ENCODE measurements at places on chromosomes 16 and 17.
A peak's percentile ranks its signal among the peaks of the same experiment; 100 is the strongest.

DNA sequence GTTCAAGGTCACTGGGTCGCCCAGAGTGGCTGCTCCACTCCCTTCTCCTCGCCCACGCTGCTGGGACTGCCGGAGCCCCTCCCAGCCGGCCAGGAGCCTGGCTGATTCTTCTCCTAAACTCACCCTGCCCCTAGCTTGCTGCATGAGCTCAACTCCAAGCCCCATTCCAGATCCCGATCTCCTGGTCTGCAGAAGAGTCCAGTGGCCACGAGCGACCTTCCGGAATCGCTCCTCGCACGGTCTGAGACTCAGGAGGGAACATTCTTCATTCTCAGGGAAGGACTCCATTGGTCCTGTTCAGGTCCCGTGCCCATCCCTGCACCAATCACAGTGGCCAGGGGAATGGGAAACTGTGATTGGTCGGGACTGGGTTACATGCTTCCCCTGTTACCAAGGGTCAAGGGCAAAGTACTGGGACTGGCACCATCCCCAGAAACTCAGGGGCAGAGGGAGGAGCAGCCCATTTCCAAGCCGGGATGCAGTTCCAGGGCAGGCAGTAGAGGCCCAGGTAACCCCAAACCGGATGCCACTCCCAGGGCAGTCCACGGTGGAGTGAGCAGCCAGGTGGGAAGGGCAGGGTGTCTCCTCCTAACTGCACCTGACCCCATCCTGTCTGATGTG lies 24.5 kb upstream of the CIBAR2 start:
- no peak for DNase-seq

DNA sequence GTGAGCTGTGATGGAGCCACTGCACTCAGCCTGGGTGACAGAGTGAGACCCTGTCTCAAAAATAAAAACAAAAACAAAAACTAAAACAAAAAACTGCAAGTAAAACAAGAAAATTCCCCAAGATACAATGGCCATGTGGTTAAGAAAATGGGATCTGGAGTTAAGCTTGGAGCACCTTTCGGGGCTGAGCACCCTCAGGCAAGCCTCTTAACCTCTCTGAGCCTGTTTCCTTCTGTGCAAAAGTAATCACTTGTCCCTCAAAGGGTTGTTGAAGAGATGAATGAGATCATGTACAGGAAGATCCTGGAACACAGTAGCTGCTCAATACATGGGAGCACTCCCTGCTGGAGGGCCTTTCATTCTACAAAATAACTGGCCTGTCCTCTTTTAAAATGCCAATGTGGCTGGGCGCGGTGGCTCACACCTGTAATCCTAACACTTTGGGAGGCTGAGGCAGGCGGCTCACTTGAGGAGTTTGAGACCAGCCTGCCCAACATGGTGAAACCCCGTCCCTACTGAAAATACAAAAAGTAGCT lies 19.8 kb upstream of the KIFC3 start:
- DNase-seq, result no peak

- peak; percentile 34 for DNase-seq
Measured at GRCh38 chr17:50719924-50720794, 756 bp downstream of the LUC7L3 start.

DNA sequence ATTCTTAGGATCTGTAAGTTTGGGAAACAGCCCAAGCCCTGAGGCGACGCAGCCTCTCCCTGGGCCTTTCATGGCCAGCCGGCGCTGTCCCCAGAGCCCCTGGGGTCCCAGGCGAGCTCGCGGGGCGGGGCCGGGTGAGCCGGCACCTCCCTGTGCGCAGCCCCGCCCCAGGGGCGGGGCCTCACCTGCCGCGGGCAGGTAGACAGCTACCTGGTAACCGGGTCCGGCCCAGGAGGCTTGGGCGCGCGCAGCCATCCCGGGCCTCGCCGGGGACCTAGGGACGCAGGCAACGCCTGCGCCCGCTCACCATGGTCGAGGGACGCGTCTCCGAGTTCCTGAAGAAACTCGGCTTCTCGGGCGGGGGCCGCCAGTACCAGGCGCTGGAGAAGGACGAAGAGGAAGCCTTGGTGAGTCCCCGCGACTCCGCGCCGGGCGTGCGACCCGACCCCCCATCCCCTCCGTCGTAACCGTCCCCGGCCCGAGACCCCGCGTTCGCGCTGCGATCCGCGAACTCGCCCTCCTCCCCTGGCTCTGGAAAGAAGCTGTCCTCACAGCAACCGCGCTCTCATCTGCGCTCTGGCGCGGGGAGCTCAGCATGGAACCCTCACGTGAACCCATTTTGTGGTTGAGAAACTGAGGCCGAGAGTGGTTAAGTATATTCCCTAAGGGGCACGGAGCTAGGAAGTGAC lies at the start of gene ATP2C2:
Gene ATP2C2 (plus strand): TSS at position 231 of the 689 bp plus-strand sequence. CDS start 78 bp downstream, at position 309.
- DNase-seq, result no peak

DNA sequence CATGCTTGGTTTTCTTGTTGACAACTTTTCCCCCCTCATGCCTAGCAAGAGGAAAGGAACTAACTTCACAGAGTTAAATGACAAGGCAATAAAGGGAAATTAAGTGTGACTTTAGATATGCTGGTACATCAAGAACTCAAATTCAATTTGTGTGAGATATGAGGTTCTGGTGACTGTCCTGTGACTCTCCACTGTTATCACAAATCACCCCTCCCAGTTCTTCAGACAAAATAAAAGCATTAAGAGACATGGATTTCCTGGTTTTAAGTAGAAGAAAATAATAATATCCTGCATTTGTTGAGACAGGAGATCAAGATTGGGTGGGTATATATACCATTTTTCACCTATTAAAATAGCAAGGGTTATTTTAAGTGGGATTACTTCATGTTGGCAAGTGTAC lies 46.2 kb downstream of the SNTB2 start:
- no peak for DNase-seq

GRCh38 chr16:48607056-48607825 lies 2.7 kb downstream of the N4BP1 start:
- DNase-seq, result no peak

DNA sequence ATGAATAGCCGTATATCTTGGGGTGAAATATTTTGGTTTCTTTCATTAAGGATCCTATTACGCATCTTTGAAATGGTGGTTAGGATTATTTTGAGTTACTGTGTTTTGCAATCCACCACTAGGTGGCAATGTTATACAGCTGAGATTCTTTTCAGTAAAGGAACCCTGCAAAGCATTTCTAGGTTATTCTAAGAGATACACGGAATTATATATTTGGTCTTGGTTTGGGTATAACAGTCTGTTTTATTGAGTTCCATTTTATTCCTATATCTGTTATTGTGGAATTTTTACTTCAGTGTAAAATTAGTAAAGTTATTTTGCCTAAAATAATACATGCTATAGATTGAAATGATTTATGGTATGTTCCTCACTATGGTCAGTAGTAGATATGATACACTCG lies 62.9 kb upstream of the CPHXL start:
- DNase-seq, result peak; percentile 34

- no peak for DNase-seq
Measured at GRCh38 chr16:15618392-15618791, 24.6 kb downstream of the MARF1 start.

- no peak for DNase-seq
Measured at GRCh38 chr16:74094514-74094913, 202.1 kb upstream of the PSMD7 start.

GRCh38 chr17:67818110-67819002 lies 6.9 kb upstream of the BPTF start:
- DNase-seq, result no peak

GRCh38 chr16:80084614-80085013 lies 456.2 kb upstream of the DYNLRB2 start:
- peak; percentile 68 for DNase-seq

DNA sequence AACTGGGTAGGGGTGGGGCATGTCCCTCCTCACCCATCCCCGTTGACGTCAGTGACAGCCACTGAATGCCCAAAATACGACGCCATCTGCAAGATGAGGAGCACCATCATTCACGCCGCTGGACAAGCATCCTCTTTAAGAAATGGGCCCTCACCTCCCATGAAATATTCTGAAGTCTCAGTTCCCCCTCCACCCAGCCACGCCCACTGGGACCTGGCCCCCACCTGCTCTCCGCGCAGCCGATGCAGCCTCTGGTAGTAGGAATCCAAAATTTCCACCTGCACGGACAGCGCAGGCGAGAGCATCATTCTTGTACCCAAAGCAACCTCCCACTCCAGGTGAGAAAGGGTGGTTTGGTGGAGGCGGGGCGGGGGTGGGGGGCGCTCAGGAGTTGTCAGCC lies 5.6 kb downstream of the ITGA2B start:
- no peak for DNase-seq

- DNase-seq, result no peak
Measured at GRCh38 chr16:31213877-31214707, at the start of gene TRIM72. Gene TRIM72, plus strand, starts transcription at chr16:31214119. Its CDS starts 620 bp downstream, at chr16:31214739.

GRCh38 chr16:50093607-50094539 lies 28.1 kb downstream of the HEATR3 start:
- DNase-seq, result no peak

DNA sequence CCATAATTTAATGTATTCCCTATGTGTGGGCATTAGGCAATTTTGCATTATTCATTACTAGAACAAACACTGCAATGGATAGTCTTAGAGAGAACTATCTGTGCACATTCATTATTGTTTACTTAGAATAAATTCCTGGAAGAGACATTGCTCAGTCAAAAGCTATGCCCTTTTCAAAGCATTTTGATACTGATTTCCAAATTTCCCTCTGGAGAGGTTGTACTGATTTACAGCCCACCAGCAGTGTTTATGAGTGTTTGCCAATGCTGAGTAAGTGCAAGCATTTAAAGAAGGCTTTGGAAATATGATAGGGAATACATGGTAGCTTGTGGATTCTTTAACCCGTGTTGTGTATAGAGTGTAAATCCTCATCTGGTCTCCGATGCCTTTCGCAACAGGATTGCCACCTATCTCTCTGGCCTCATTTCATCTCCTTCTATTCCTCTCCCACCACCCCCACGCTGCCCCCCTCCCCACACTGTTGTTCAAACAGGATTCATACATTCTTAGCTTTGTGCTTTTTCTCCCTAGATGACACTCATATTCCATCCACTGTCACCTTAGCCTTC lies 33.4 kb upstream of the MMD start:
- no peak for DNase-seq

DNA sequence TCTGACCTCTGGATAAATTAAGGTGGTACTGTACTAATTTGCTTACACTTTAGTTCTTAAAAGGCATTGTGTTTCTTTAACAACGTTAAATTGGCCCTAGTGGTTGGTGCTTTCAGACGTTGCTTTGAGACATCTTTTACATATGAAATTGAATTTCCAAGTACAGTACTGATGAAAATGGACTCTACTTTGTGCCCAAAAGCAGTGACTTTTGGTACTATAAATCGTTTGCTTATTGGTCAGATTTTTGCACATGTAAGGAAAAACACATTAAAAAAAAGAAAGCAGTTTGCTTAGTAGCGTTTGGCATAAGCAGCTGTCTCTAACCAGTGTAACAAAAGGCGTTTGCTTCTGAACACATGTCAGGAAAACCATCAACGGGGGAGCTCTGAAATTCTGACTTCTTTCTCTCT lies 139.6 kb downstream of the CDK5R1 start:
- DNase-seq, result no peak

DNA sequence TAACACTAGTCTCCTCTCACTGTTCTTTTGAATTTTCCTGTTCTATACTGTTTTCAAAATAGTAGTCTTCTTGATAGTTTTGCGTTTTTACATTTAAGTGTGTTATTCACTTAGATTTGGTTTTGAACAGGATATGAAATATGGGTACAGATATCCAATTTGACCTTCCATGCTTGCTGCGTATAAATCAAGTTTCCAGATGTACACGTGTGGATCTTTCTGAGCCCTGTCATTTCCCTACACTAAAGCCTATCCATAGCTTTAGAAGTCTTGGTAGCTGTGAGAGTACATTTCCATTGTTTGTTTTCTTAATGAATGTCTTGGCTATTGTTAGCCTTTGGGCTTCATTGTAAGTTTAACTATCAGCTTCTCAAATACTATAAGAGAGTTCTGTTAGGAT lies 20.4 kb downstream of the CYLD start:
- DNase-seq, result peak; percentile 8

GRCh38 chr16:85940214-85940613 lies 41.3 kb downstream of the IRF8 start:
- no peak for DNase-seq

DNA sequence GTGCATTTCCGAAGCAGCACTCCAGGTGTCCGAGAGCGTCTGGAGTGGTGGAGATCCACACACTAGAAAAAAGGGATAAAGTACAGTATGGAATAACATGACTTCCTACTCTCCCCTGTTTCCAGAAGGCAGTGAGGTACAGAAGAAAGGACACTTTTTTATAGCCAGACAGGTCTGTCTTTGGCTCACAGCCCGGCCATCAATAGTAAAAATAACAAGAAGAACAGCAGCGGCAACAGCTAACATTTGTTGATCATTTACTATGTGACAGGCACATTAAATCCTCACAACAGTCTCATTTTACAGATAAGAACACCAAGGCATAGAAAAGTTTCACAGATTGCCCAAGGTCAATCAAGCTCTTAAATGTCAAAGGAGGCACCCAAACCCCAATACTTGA lies 16.2 kb downstream of the DYNLRB2 start:
- no peak for DNase-seq

DNA sequence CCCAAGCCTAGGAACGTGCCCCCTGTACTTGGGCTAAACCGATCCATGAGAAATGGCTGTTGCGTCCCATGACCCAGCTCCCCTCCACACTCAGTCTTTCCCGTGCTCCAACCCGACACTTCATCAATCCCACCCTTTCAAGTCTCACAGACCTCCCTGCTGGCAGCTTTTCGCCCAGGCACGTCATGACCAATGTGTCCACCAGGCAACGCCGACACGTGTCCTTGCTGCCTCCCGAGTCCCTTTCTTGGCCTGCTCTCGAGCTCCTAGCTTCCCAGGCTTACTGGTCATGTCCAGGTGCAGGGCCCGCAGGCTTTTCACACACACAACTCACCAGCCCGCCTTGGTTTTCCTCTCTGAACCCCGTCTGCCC lies 12.2 kb downstream of the MNT start:
- no peak for DNase-seq

- no peak for DNase-seq
Measured at GRCh38 chr16:49926941-49927340, 71.0 kb upstream of the ZNF423 start.

GRCh38 chr17:59105852-59106462 lies 723 bp downstream of the TRIM37 start:
- DNase-seq, result peak; percentile 65

GRCh38 chr17:69428252-69428980 lies 13.9 kb downstream of the MAP2K6 start:
- DNase-seq, result no peak

GRCh38 chr16:78988361-78988969 lies 612.1 kb downstream of the MAF start:
- DNase-seq, result no peak

DNA sequence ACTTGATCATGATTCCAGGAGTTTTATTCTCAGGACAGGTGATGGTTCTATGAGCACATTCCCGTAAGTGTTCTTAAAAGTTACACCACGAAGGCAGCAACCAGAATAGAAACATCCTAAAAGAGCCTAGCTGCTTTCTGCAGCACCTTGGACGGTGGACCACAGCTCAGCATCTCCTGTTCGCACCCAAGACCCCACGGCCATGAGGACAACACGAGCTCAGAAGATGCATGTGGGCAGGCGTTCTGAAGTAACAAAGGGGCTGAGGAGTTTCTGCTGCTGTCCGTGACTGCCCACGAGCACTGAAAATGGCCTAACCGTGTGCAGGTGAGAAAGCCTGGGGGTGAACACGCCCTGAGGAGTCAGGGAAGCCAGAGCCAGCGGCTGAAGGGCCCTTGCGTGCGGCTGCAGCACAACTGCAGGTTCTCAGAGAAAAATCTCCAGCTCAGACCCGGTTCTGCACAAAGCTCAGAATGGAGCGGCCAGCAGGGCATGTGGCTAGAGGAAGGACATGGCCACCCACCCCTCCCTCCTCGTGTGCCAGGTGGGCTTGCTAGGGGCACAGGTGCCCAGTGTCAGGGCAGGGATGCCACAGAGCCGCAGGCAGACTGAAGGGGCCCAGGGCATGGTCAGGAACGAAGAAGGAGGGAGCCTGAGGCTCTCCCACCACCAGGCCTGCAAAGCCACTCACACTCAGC lies 10.8 kb upstream of the C16orf95 start:
- DNase-seq, result no peak

Data from HAP-1 (cell line).